ENCODE measurements at places on chromosomes 12 and 14.

DNA sequence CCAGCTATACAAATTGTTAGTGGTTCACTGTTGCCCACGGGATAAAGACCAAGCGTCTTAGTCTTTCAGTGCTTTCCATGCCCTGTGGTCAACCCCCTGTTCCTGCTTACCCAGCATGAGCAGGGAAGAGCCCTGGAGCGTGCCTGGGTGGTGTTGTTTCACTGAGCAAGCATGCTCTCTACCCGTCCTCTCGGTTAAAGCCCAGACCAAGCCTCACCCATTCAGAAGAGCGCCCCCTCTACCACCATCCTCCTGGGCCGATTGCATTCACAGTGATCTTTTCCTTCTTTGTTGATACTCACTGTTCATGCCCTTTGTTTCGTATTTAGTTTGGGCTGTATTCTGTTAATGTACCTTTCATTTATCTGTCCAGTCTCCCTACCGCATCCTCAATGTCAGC, 25.1 kb downstream of the DYRK4 start:
- no peak for DNase-seq

- DNase-seq: peak; percentile 92
Measured at GRCh38 chr12:49060237-49061156, at the start of gene KMT2D. TSS of gene KMT2D (minus strand) at chr12:49060794. CDS start at chr12:49055324, 5,470 bp downstream.

- DNase-seq: no peak
Measured at GRCh38 chr12:104673696-104674482, 217.1 kb downstream of the CHST11 start.

DNA sequence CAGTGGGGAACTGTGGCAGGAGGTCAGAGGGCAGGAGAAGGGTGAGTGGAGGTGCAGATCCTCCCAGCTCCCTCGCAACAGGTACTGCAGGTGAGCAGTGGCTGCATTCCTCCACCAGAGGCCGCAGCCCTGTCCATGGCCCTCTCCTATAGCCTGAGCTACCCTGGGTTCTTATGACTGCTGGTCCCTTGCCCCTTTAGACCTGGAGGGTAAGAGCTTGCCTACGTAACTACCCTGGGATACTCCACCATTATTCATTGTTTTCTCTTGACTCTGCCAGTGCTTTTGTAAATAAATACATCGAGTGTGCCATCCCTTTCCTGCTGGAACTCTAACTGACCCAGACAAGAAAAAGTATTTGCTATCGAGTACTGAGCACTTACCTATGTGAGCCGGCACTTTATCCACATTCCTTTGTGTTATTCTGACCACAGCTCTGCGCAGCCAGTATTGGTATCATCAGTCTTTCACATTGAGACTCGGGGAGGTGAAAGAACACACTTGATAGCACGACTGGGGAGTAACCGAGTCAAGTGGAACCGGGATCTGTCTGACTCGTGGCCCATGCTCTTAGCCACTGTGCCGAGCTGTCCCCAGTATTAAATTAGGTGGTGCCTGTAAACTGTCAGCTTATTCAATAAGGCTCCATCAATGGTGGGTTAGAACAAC, 38.5 kb downstream of the LTBP2 start:
- DNase-seq: no peak

DNA sequence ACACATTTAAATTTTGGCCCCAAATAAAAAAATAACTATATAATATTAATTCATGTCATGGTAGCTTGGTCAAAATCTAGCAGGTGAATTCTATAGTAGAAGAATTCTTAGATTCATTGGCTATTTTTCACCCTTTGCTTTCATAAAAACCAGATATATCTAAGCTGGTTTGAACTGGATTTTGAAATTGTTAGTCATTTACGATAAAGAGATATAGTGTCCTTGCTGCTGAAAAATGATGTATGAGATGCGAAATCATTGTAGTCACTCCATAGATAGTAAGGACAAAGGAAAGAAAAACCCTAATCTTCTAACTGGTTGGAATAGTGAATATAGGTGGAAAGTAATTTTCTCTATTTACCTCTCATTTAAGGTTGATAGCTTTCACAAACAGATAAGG, 12.2 kb upstream of the HIF1A start:
- DNase-seq: no peak

DNA sequence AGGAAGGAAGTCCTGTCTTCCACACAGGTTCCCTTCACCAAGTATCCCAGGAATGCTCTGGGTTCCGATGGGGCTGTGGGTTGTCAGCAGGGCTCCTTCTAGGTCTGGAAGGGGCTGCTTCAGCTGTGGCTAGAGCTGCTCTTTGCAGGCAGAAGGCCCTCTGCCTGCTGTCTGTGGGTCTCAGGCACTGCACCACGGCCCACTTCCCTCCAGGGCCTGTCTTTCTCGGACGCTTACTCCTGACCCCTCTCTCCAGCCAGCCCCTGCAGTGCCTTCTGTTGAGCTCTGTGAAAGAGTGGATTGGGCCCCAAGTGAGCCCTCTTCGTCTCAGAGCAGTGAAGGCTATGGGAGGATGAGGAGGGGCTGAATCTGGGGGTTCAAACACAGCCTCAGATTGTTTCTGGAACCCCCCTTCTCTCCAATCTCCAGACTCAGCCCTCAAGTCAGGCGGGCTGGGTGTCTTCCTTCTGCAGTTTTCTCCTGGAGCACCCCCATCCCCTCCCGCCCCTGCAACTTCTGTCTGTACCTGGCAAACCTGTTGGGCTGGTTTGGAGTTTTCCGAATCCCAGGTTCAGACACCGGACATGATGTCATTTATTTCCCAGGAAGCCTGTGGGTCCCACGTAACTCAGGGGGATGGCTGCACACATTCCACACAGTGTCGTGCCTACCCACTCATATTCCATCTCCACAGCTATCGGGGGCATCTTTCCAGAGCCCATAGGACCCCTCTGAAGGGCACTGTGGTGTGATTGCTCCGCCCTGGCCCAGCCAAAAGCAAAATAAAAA, 24.9 kb upstream of the SPPL3 start:
- DNase-seq: no peak

GRCh38 chr14:65335411-65335947, 77.1 kb upstream of the FUT8 start:
- DNase-seq: no peak

- no peak for DNase-seq
Measured at GRCh38 chr14:24246765-24247212, 4.4 kb upstream of the TINF2 start.

GRCh38 chr12:8038659-8039114, 6.2 kb downstream of the FOXJ2 start:
- no peak for DNase-seq

DNA sequence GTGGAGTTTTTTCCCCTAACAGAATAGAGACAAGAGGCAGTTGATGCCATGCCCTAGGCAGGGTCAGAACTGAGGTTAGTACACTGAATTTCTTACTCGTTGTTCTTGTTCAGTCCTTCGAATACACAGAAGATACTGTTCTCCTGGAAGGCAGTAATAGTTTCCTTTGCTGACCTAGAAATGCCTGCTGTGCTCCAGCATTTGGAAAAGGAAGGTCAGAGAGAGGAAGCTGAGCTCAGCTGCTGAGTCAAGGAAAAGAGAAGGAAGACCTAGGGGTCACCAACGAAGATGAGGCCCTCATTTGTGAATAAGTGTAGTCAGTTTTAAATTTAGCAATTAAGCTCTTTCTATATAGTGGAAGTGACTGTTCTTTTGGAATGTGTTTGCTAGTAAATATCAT, 100.1 kb downstream of the CRADD start:
- DNase-seq: peak; percentile 50

- DNase-seq: no peak
Measured at GRCh38 chr12:7130701-7131501, 730 bp downstream of the CLSTN3 start.

DNA sequence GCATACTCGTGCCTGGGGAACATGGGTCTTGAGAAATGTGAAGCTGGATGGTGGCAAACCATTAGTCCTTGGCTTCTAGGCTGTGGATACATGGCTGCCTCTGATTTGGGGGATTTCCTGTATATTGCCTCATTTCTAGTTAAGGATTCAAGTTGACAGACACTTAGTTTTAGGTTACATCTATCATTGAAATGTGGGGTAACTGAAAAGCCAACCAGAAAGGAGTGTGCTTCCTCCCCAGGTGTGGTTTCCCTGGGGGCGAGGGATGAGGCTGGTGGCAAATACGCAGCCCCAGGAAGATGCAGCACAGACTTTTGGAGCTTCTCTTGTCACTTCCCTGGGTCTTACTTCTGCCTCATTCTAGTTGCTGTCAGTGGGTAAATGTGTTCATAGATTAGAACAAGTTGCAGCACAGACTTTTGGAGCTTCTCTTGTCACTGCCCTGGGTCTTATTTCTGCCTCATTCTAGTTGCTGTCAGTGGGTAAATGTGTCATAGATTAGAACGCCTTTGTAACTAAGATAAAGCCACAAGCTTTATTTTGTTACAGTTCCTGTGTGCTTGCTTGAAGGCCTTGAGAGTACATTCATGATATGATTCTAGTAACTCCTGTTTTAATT, 85.1 kb downstream of the BORCS5 start:
- no peak for DNase-seq

GRCh38 chr14:94646066-94646465, 33.9 kb downstream of the SERPINA3 start:
- DNase-seq: no peak

- DNase-seq: no peak
Measured at GRCh38 chr12:31233061-31233730, 92.8 kb downstream of the SINHCAF start.

DNA sequence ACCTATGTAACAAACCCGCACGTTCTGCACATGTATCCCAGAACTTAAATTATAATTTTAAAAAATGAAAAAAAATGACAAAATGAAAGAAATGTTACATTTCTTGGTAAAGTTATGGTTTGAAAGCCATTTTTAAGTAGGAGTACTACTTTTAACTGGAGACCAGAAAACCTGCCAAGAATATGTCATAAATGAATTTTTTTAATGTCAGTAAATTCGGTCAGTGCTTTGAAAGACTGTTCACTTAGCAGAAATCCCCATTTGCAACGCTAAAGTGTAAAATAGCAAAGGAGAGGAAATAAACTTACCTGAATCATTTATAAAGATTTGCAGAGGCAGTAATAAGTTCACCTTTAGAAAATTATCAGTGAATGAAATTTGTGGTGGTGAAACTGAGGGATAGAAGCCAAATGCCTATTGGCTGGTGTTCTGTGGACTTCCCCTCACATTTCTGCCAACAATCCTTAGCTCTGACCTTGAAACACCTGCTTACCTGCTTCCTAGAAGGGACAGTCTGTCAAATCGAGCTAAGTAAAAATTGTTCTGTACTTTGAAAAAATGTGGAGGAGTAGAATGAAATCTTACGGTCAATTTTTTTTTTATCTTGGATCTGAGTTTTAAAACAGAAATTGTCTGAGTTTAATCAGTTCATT, 714.2 kb downstream of the SLC6A15 start:
- DNase-seq: no peak

- no peak for DNase-seq
Measured at GRCh38 chr12:47896633-47897032, 8.2 kb downstream of the VDR start.

- no peak for DNase-seq
Measured at GRCh38 chr12:85662207-85662602, 174.0 kb downstream of the RASSF9 start.

GRCh38 chr14:102822311-102822863, 45.1 kb downstream of the TRAF3 start:
- DNase-seq: no peak

GRCh38 chr12:2163177-2163941, 110.6 kb downstream of the CACNA1C start:
- DNase-seq: peak; percentile 22

- no peak for DNase-seq
Measured at GRCh38 chr14:87419925-87420324, 573.1 kb downstream of the GALC start.

DNA sequence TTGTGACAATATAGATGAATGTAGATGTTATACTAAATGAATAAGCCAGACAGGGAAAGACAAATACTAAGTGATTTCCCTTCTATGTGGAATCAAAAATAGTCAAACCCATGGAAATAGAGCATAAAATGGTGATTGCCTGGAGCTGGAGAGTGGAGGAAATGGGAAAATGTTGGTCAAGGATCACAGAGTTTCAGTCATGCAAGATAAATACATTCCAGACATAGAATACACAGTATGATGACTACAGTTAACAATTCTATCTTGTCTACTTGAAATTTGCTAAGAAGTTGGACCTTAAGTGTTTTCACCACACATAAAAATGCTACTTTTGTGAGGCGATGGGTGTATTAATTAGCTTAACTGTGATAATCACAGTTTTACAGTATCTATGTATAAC, 1182.7 kb downstream of the AACS start:
- no peak for DNase-seq

DNA sequence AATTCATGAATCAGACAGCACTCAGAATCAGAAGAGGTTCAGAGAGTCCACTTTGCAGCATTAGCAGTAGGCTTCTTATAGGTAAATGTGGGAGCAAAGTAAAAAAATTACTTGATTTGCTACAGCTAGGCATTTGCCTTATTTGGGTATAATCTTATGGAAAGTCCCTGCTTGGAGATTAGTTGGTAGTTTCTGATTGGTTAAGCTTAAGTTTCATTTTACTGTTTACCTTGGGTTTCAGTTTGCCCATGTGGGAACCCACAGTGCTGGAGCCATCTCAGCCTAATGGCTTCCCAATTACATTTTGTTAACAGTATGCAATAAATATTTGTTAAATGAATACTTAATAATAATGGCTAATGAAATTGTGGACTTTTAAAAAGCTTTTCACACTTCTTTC, 311.0 kb upstream of the FLRT2 start:
- DNase-seq: no peak

DNA sequence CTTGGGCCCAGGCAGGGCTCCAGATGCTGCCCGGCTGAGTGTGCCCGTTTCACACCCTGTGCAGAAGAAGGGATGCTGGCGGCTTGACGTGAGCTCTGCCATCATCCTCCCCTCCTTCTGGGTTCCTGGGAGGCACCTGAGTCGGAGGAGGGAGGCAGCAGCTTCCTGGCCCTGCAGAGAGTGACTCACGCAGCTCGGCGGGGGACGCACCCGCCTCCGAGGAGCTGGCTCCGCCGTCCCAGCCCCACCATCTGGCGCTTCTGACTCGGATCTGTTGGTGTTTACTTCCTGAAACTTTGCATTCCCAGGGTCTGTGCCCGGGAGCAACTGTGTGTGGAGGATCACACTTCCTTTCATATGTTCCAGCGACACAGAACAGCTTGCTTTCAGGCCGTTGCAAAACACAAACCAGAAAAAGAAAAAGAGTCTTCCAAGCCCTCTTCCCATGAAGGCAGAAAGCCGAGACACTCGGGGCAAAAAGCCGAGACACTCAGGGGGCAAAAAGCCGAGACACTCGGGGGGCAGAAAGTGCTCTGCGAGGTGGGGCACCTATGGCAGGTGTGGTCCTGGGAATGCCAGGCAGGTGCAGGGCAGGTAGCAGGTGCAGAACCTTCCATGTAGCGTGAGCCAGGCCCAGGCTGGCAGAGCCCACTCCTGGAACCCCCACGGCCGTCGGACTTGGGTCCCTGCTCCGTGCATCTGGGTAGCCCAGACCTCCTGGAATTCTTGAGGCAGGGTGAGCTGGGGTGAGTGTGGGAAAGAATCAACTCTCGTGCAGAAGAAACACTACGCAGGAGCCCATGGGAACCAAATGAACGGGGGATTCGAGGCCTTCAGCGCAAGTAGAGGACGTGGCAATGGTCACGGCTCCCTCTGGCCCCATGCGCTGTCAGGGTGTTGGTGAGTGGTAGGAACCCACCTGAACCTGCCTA, 27.6 kb upstream of the GALNT9 start:
- DNase-seq: no peak

Data from amniotic stem cell (primary cell).